ENCODE measurements at places on chromosomes 5 and 9.

DNA sequence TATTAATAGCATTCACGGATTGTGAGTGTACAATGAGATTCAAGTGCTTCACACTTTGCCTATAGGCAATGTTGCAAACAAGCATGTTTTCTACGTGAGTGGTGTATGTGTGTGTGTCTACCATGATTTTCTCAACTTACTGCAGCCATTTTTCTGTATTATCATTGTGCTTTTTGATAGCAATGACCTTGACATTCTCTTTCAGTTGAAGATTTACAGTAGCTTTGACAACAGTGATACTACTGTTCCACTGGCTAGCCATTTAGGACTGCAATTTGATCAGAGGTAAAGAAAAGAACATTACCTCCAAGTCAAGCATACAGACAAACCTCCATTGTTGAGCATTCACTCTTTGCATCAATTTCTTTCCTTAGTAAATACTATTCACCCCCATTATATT lies 297.0 kb downstream of the MAN2A1 start:
- no peak for DNase-seq

GRCh38 chr5:16135506-16135905 lies 44.1 kb downstream of the MARCHF11 start:
- no peak for DNase-seq

DNA sequence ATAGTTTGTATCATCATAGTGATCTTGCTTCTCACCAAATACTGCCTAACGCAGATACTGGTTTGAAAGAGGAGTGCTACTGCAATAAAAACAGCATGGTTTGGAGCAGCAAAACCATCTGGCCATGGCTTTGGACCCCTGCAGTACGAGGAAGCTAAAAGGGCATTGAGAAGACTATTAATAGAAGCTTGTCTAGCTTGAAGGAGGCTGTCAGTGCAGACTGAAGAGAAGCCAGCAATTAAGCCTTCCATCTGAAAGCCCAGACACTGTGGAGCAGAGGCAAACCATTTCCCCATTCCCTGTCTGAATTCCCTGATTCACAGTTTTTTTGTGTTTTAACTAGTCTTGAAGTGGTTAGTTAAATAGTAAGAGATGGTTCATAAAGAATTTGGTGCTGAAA lies 281.6 kb downstream of the PTPRD start:
- no peak for DNase-seq

GRCh38 chr9:108569624-108570023 lies 286.2 kb downstream of the ACTL7B start:
- no peak for DNase-seq

- no peak for DNase-seq
Observed at GRCh38 chr9:35980289-35981011, 22.5 kb upstream of the OR2S2 start.

GRCh38 chr5:5298068-5298633 lies 124.3 kb upstream of the ICE1 start:
- no peak for DNase-seq

- DNase-seq: no peak
Observed at GRCh38 chr9:84759300-84759750, 89.8 kb downstream of the NTRK2 start.

GRCh38 chr9:4762108-4762885 lies 21.3 kb upstream of the AK3 start:
- peak; percentile 50 for DNase-seq
